ENCODE measurements at places on chromosomes 7 and 10.

DNA sequence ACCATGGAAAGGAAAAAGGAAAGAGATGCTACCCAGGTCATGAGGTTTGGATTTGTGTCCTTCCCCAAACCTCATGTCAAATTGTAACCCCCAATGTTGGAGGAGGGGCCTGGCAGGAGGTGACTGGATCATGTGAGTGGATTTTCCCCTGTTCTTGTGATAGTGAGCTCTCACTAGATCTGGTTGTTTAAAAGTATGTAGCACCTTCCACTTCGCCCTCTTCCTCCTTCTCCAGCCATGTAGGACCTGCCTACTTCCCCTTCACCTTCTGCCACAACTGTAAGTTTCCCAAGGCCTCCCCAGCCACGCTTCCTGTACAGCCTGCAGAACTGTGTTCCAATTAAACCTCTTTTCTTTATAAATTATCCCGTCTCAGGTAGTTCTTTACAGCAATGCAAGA lies 113.9 kb downstream of the FAM107B start:
- no peak for DNase-seq

DNA sequence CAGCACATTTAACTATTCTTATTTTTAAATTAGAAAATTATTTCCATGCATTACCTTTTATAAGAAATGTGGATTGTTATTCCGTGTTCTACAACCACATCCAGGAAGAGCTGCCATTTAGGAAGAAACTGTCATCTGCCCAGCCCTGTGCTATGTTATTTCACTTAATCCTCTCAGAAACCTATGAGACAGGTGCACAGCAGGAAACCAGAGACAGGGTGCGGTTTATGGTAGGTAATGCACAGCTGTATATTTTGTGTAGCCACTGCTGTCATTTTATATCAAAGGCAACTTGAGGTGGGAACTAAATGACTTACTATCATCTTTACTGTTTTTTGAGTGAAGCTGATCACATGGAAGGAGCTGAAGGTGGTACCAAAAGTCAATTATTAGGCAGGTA lies 232.3 kb downstream of the MAGI2 start:
- DNase-seq, result no peak

DNA sequence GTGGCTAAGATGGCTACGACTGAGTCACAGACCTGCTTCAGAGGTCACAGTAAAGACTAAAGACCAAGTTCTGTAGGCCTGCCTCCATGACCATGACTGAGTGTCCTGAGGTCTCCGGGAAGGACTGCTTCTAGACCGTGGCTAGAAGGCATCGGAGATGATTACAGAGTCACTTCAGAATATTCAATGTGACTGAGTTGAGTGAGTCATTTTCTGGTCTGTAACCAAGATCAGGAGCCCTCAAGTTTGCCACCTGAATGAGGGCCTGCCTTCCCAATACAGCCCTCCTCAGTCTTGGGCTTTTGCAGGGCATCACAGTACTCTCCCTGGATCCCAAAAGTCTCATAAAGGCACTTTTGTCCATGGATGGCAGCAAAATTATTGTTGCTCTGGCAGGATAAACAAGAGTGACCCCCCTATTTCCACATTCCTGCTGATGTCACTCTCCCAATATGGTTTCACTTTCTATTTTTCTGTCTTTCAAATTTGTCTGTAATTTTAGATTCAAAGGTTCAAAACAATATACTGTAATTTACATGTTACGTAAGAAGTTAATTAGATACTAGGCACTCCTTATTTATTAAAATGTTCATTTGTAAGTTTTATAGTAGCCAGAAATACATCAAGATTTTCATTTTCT lies 47.7 kb upstream of the ZNF92 start:
- no peak for DNase-seq

- no peak for DNase-seq
Measured at GRCh38 chr7:93231259-93231658, 907 bp upstream of the VPS50 start.

DNA sequence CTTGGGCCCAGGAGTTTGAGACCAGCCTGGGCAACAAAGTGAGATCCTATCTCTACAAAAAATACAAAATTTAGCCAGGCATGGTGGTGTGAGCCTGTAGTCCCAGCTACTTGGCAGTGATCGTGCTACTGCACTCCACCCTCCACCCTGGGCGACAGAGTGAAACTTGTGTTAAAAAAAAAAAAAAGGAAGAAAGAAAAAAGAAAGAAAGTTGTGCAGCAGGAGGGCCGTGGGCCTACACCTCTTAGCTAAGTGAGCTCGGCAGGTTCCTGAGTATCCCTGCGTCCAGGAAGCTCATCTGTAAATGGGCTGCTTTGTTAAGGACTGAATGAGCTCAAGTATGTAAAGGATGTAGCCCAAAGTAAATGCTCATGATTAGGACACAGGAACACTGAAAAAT lies 155.0 kb downstream of the RNF216 start:
- DNase-seq, result no peak

- no peak for DNase-seq
Measured at GRCh38 chr10:51251110-51251509, 176.8 kb downstream of the PRKG1 start.

DNA sequence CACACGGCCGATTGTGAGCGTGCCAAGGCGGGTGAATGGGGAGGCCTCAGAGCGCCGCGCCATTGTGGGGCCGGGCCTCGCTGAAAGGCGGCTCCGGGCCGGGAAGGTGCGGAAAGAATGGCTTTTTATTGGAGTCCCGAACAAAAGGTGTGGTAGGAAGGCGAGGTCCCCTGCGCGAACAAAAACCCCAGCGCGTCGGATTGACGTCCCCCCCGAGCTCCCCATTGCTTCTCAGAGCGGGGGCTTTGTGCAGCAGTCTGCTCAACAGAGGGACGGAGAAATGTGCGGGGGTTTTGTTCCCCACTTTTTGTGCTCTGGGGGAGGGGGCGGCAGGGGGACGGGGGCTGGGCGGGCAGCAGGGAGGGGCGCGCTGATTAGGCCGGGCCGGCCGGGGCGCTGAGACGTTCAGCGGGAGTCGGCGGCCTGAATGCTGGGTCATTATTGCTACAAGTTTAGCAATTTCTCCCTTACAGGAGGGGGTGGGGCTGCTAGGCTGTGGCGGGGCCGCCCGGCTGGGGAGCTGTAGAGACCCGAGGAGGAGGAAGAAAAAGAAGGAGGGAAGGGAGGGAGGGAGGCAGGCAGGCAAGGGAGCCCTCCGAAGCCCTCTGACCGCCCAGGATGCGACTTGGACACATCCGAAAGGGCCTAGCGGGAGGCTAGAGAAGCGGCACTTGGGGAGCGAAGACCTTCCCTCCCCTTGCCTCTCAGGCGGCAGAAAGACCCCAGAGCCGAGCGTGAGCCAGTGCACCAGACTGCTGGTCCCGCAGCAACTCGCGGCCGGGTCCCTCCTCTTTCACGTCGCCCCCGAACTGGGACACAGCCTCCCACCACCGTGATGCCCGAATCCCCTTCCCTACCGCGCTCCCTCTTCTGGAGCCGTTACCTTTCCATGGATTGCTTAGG lies 4.6 kb downstream of the NKX2-3 start:
- no peak for DNase-seq

- no peak for DNase-seq
Measured at GRCh38 chr10:68239596-68240150, 7.8 kb upstream of the ATOH7 start.

GRCh38 chr7:138258197-138258559 lies 181.9 kb downstream of the AKR1D1 start:
- DNase-seq, result no peak

DNA sequence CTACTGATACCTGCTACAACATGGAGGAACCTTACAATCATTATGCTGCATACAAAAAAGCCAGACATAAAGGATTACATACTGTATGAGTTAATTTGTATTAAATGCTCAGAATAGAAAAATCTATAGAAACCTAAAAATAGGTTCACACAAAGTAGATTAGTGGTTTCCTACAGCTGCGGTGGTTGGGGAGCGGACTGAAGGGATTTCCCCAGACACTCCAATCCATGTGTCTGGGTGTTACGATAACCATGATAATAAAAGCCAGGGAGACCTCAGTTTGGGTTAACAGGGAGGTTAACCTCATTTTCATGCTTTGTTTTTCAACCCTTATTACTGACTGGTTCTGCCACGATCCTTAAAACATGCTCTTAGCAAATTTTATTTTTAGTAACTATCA lies 355.9 kb downstream of the KCNMA1 start:
- no peak for DNase-seq

- no peak for DNase-seq
Measured at GRCh38 chr7:146539836-146540235, 423.2 kb downstream of the CNTNAP2 start.

DNA sequence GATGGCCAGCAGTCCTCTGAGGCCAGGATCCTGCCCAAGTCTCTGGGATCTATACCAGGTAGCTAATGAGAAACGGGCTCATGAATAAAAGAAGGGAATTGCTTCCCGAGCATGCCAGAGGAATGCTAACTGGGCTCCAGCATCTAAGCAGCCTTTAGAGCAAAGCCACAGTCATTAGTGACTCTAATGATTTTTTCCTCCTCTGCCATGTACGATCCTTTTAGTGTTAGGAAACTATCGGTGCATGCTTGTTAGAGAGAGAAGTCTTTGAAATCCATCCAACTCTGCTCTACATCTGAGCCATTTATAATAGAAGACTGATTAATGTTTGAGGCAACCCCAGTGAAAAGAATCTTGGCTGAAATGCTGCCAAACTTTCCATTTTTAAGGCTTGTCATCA lies 124.9 kb upstream of the TCERG1L start:
- DNase-seq, result no peak

- DNase-seq, result no peak
Measured at GRCh38 chr7:137789215-137789882, 57.4 kb downstream of the DGKI start.

DNA sequence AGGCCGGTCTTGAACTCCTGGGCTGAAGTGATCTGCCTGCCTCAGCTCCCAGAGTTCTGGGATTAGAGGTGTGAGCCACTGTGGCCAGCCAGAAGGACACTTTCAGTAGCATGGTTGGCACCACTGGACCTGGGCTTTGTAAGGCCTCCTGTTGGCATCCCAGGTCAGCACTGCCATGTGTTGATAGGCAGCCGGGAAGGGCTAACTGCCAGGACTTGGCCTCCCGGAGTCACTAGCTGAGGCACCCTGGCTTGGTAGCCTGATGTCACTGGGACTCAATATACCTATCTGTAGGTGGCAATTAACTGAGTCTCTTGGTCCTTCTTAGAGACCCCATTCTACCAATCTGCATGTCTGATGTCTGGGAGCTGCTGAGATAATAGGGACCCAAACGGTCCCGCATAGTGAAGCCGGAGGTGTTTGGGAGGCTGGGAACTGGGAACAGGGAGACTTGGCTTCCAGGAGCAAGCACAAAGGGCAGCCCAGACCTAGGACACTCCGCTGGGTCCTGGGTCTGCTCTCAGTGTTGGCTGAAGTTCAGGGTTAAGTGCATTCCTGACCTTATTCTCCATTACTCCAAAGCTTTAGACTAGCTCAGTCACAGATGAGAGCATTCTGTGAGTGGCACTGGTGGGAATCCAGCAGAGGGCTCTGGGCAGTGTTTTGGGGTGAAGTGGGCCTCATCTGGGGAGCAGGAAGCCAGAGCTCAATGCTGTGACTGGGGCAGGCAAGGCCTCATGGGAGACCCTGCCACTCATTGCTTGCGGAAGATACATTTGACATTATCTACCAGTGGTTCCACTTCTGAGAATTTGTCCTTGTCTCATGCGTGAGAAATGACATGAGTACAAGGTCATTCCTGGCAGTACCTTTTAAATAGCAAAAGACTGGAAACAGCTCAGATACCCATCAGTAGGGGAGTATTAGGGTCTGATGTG lies 2.7 kb downstream of the LHPP start:
- no peak for DNase-seq
